Activated T-helper 1 cell treated with anti-CD3 and anti-CD28 coated beads, Interleukin-2, amount 50 U/mL, for 16 hours (primary cell): ENCODE measurements at places on chromosomes 12 and 14.

GRCh38 chr14:99733211-99733539, 49.1 kb downstream of the CYP46A1 start:
- DNase-seq = no peak

DNA sequence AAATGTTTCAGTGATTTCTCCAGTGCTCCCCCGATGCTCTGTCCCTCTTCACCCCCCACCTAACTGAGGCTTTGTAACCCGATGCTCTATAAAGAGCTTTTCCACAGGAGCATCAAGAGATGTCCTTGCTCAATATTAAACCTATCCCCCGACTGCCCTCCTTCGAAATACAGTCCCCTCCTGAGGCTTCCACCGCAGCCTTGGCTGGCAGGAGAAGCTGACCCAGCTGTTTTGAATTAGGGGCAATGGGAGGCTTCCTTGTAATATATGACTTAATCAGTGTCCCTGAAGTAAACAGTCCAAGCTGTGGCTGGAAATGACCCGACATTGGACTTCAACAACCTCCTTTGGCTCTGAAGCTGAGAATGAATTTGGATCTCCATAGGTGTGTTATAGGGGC, 62.4 kb downstream of the TMEM30B start:
- no peak for DNase-seq

- no peak for DNase-seq
Measured at GRCh38 chr12:131076791-131077747, 123.4 kb downstream of the ADGRD1 start.

DNA sequence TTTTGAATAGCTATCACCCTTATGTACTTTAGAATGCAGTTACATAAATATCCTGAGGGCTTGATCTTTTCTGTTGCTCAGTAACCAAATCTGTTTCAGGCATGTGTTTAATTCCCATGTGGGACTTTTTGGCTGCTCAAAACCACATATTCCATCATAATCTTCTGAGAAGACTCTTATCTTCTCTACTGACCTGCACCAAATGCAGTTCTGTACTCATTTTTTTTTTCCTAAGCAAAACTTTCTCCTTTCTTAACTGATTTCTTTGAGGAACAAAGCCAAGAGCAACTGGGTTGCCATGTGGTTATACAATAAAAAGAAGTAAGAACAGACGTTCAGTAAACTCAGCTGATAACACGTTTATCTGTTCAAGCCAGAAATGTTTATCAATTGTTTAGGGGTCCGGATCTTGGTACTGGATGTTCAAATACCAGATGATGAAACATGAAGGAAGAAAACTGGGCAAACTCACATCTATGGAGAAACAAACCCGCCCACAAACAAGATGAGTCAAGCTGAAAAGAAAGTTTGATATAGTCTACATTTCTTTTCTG, 50.1 kb downstream of the TMEM132C start:
- DNase-seq = no peak

- DNase-seq = peak; percentile 20
Measured at GRCh38 chr14:50060871-50061663, 55.3 kb downstream of the VCPKMT start.

GRCh38 chr12:92123780-92124688, 21.6 kb downstream of the BTG1 start:
- no peak for DNase-seq
